ENCODE measurements at places on chromosomes 7 and 10.

DNA sequence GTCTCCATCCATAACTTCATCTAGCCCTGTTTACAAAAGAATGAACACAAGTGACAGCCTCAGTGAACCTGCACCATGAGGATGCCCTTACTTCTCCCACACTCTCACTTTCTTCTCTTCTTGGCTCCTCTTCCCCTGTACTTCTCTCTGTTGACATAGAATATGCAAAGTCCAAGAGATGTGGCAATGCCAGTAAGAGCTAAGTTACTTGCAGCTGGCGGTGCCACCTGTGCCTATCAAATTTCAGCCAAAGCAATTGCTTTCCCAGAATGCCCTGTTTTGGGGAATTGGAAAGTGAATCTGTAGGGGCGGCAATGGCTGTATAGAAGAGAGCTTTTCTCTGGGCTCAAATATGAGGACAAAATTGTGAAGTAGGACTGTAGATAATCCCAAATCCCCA is 557.8 kb downstream of the AUTS2 start:
- DNase-seq, result no peak

DNA sequence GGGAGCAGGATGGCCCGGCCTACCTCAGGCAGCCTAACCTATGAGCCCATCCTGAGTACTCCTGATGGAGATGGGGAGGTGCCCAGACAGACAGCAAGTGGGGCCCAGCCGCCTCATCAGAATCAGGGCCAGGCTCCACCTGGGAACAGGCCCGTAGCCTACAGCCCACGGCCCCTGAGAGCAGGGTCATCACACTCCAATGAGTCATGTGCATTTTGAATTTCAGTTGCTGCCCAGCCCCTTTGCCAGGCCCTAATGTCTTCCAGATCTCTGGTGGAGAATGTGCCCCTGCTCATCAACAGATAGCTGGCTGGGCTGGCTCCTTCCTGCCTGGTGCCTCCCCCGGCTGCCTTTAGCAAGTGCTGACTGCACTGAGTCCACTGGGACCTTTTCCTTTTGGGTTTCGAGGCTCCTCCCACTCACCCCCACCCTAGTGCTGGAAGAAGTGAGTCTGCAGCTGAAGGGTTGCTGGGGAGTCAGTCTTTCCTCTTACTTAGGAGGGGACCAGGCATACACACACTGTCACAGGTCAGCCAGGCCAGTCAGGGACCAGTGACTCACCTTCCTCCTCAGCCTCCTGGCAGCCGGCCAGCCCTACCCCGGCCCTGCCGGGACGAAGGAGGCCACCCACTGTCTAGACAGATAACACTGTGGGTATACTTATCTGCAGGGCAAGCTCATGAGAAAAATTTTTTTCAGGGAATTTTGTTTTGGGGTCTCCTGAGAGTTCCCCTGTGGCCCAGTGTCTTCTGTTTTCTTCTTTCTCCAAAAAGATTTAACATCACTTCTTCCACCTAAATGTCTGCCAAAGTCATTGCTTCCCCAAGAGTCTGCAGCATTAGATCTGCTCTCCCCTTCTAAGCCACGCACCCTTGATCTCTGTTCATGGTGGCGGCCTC is 9.1 kb upstream of the ASIC3 start:
- DNase-seq, result peak; percentile 92

DNA sequence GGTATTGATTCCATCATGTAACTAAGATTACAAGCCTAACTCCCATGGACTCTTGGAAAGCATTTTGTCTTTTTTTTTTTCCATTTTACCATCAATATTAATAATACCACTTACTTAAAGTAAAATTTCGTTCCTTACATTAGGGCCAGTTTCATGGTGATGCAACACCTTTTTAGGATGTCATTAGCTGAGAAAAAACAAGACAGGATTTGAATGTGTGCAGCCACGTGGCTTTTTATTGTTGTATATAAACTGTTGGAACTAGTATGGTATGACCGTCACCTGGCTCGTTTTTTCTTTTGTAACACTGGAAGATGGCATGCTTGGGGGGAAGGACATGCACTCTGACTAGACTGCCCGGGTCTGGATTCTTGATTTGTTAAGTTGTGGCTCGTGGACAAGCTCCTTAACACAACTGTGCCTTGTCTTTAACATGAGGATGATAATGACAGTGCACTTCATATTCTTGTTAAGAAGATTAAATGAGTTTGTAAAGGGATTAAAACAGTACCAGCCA is 42.1 kb downstream of the ARHGAP21 start:
- no peak for DNase-seq

GRCh38 chr7:4066206-4066605 is 615.9 kb upstream of the FOXK1 start:
- DNase-seq, result no peak

DNA sequence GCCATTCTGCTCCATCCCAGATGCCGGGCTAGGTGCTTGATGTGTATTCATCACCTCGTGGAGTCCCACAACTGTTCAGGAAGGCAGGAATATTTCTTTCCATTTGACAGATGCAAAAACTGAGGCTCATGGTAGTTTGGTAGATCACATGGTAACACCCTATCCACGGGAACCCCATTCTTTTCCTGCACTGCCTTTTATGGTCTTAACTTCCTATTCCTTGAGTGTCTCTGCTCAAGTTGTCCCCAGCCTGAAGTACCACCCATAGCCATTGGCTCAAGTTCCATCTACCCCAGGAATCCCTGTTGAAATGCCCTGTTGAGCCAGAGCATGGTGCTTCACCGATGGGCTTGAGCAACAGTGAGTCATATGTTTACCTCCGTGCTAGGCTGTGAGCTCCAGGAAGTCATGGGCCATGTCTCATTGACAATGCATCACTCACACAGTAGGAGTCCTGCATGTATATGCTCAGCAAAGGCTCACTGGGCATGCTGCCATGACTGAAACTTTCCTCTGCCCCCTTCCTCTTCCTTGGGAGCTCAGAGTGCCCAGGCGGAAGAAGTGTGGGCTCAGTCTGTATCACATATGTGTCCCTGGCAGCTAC is 71.7 kb upstream of the ADAM12 start:
- DNase-seq, result no peak
